ENCODE measurements at places on chromosomes 12 and 14. TPM values are rescaled to one million over a fixed set of nuclear protein-coding genes. Genes with fewer than 3 reads are reported as not detected.

DNA sequence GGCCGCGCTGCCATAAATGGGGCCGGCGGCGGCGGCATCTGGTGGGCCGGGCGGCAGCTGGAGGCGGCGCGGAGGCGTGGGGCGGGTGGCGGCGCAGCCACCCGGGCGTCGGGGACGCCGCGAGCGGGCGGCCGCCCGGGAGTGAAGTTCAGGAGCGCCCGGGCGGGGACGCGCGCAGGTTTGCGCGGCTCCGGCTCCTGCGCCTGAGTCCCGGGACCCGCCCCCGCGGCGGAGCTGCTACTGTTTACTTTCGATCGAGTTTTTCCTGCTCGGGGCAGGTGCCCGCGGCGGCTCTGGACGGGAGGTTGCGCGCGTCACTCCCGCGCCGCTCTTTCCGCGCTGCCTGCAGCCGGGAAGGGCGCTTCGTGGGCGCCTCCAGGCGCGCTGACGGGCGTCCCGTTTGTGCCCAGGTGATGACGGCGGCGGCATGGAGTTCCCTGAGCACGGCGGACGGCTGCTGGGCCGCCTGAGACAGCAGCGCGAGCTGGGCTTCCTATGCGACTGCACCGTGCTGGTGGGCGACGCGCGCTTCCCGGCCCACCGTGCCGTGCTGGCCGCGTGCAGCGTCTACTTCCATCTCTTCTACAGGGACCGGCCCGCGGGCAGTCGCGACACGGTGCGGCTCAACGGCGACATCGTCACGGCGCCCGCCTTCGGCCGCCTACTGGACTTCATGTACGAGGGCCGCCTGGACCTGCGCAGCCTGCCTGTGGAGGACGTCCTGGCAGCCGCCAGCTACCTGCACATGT, at the start of gene ZBTB42:
Gene ZBTB42, plus strand, starts transcription at position 331 of the 749 bp plus-strand sequence. Its CDS starts 97 bp downstream, at position 428.
- no peak for DNase-seq

GRCh38 chr14:103679351-103679750, 35.9 kb downstream of the XRCC3 start:
- DNase-seq: no peak

Gene KRT78
- not detected for total RNA-seq

Gene EPS8
- 46.9 TPM for total RNA-seq

DNA sequence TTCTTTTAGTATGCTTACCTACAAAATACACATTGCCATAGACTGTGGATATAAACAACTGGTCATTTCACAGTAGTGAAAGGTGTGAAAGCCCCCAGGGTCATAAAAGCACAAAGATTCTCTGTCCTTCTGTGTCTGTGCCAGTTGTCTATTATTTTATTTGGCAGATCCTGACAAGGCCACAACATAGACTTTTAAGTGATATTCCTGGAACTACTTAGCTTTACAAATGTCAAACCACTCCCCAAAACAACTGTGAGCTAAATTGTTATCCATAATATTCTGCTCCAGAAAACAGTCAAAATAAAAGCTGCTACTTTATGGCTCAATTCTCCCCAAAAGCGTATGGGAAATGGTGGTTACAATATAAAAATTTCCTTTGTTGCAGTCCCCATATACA, 172.1 kb downstream of the SEC23A start:
- DNase-seq: no peak

Gene RTN1
- 2.7 TPM for total RNA-seq

Gene IAPP
- total RNA-seq: not detected

DNA sequence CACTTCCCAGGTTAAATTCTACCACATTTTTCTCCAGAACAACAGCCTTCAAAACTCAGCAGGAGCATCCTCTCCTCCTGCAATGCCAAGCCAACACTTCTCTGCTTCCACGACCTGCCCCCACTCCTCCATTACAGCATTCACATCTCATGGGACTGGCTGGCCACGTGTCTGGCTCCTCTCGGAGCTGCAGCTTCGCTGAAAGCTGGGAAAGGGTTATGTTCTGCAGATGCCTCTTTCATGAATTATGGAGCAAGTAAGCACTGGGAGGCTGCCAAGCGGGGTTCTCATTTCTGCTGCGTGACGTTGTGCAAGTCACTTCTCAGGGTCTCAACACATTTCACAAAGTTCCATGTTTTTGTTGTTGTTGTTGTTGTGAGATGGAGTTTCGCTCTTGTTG, 142.2 kb upstream of the RFLNA start:
- DNase-seq: no peak
